ENCODE measurements at places on chromosomes 4 and X.
A peak's percentile ranks its signal among the peaks of the same experiment; 100 is the strongest.

DNA sequence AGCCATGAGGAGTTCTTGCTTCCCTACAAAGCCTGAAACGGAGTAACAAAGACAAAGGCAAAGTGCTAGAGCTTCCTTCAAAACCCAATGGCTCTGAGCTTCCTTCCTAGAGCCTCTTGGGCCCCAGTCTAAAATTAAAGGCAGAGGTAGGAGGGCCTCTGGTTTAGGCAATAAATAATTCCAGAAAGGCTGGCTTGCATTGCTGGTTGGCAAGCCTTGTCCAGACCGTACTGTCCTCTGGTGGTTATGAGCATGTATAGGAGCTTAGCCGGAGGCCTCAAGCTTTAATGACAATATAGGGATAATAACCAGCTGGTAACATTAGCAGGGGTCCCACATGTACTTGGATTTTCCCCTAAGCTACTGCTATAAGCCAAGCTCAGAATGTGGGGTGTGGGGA is 237.3 kb downstream of the AR start:
- no peak for DNase-seq

- DNase-seq, result peak; percentile 75
These were observed at the start of gene TCEAL9 for GRCh38 chrX:103356130-103356798. TSS of gene TCEAL9 (plus strand) at chrX:103356506. CDS start at chrX:103357685, 1,179 bp downstream.

DNA sequence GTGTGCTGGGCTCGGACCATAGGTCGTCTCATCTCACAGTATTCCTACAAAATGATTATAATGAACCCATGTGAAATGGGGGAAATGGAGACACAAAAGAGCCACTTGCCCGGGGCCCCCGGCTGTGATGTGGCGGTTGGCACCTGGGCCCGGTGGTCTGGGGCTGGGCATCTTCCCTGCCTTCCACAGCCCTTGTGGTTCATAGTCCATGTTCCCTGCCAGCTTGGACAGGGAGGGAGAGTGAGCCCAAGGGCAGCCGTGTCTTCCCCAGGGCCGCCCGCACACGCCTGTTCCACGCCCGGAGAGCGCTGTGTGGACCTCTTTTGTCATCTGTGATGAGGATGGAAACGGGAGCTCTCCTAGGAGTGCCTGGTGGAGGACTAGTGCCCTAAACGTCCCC is 5.2 kb downstream of the CPZ start:
- DNase-seq, result no peak

GRCh38 chr4:39030725-39031124 is 1.5 kb downstream of the TMEM156 start:
- no peak for DNase-seq

DNA sequence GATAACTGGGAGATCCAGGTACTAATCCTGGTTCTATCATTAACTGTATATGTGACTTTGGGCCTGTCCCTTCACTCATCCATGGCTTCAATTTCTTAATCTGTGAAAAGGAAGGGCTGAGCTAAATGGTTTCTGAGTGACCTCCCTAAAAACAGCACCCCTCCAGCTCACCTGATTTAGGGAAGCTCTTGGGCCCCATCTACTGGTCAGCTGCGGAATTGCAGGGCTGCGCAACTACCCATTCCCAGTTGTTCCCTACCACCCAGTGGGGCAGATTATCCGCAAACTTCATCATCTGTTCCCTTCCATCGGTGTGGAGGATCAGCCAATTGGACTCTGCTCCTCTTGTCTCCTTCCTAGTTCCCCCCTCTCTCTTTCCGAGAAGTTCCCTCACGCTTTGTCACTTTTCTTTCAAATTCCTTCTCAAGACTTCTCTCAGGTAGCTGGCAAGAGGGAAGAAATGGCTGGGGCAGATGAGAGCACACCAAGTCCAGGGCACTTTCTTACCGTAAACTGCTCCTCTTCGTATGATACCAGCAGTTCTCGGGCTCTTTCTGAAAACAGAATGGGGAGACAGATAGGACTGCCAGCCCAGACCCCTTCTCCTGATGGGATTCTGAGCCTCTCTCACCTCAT is 5.8 kb downstream of the LAS1L start:
- no peak for DNase-seq

- DNase-seq, result no peak
These were observed 6.6 kb downstream of the TADA2B start for GRCh38 chr4:7049739-7050138.

GRCh38 chrX:47316276-47317025 is 53.9 kb upstream of the ZNF157 start:
- peak; percentile 33 for DNase-seq

GRCh38 chr4:54779476-54780148 is 121.9 kb downstream of the KIT start:
- no peak for DNase-seq

DNA sequence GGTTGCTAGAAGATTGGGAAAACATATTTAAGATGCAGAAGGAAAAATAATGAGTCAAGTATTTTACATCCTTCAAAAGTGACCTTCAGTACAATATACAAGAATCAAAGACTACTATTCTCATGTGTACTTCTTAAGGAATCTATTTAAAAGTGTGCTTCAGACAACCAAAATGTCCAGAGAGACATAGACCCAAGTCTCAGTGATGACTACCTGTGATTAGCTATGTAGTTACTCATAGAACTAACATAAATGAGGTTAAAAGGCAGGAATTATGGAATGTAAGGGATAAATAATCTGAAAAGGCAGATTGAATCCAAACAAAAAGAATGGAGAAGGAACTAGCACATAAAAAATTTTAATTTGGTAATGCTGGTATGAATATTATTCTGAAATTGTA is 634.7 kb upstream of the FAM241A start:
- DNase-seq, result no peak

DNA sequence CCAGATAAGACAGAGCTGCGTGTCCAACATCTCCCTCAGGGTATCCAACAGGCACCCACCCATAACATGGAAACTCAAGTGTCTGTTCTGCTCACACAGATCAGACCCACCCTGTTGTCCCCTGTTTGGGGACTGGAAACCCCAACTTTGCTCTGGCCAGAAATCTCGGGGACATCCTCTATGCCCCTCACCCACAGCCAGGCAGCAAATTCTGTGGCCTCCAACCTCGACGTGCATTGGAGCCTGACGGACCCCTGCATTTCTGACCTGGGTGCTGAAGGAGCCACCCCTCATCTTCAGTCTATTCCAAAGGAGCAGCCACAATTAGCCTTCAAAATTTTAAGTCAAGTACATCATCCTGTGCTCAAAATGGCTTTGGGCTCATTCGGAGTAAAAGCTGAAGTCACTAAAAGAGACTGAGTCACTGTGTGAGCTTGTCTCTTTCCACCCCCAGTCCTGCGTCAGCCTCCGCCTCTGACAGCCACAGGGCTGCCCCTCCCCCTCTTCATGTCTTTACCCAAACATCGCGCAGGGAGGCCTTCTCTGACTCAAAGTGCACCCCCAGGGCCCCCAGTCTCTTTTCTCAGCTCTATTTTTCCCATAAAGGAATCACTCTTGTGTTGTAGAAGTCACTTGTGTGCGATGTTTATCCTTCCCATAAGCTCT is 24.4 kb upstream of the PDE6B start:
- no peak for DNase-seq

GRCh38 chr4:101451086-101451485 is 103.8 kb upstream of the PPP3CA start:
- no peak for DNase-seq

DNA sequence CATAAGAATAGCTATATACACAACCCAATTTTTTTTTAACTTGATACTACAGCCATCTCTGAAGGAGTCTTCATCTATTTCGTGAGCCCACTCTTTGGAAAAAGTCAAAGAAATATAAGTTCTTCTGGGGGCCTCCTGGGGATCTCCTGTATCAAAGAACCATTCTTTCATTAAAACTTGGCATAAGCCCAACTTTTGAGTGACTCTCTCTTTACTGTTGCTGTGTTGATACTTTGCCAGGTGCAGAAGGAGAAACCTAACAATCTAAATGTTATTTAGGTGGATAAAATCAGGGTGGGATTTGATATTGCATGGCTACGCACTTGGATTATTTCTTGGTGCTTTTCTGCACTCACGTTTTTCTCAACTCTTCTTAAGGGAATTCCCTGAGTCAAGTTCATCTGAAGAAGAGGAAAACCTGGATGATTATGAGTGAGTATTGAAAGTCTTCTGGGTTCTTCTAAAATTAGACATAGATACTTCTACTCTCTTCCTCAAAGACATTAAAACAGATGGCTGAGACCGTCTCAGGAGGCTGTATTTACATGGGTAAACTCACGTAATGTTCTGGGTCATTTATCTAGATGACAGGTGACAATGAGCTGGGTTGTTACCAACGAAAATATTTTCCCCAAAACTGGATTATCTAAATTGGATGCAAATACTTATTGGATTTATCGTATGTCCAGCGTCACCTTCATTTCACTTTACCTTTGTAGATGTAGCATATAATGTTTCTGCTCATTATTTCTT is 25.2 kb downstream of the BMX start:
- peak; percentile 32 for DNase-seq

DNA sequence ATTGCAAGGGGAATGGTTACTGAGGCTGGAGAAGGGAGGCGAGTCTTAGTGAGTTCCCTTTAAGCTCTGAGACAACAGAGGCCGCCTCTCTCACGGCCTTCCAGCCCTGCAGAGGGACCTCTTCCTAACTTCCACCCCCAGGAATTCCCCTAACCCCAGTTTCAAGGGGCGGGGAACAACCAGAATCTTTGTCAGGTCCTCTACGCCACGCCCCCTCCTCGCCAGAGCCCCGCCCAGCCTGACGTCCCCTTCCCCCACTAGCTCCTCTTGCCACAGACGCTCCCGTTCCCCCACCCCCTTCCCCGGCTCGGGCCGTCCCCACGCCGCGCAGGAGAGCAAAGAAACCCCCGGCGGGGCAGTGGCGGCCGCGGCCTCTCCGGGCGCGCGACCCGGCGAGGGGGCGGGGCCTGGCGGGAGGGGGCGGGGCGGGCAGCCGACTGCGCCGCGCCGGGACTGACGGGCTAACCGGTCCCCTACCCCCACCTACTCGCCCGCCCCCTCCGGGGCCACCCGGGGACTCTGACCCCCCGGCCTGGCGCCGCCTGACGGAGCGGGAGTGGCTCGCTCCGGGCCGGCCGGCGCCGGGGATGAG is 12.3 kb upstream of the TMEM156 start:
- no peak for DNase-seq

- no peak for DNase-seq
These were observed 389.7 kb upstream of the NR3C2 start for GRCh38 chr4:148831945-148832344.

DNA sequence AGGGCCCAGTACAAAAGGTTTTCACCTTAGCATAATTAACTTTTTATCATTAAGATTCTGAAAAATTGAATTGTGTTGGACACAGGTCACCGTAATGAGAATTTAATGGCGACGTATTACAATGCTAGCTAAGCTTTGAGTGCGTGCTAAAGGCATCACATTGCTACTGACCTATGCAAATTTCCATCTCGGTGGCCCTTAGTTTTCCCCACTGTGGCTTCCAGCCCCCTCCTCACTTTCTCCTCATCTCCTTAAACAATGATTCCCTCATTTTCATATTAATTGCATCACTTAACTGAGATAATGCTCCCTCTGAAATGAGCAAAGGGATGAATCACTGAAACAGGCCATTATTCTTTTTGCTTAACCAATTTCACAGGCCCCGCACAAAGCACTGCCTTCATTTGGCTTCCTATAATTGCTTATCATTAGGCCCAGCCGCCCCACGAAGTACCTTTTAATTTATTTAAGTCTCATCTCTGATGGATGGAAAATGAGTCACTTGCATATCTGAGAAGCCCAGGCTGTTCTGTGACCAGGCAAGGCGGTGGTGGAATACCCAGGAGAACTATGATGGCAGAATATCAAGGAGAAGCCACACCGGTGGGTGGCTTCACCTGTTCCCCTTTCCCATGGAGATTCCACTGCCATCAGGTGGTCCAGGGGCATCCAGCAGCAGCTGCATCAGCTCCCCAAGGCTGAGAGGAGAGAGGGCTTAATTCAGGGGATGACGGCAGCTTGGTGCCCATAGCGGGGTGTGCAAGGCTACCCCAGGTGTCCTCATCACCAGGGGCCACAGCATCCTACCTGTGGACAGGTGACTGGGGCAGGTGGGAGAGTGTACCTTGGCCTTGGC is 223.8 kb upstream of the BOD1L1 start:
- no peak for DNase-seq

GRCh38 chrX:48956728-48957414 is 536 bp downstream of the OTUD5 start:
- no peak for DNase-seq

- DNase-seq, result no peak
These were observed 2.1 kb upstream of the FAM9A start for GRCh38 chrX:8803326-8803725.

GRCh38 chr4:175263537-175263936 is 345.4 kb downstream of the ADAM29 start:
- DNase-seq, result no peak

- DNase-seq, result no peak
These were observed 238.2 kb upstream of the MAD2L1 start for GRCh38 chr4:120304801-120305200.

- DNase-seq, result no peak
These were observed 435.8 kb downstream of the SPRY1 start for GRCh38 chr4:123832173-123833026.

GRCh38 chr4:23279377-23279986 is 586.7 kb downstream of the GBA3 start:
- DNase-seq, result no peak

GRCh38 chr4:137981277-137981676 is 260.9 kb downstream of the SLC7A11 start:
- no peak for DNase-seq

GRCh38 chrX:2664502-2664901 is 26.6 kb upstream of the CD99 start:
- DNase-seq, result no peak

GRCh38 chrX:48827654-48827968 is 1.3 kb downstream of the ERAS start:
- no peak for DNase-seq

DNA sequence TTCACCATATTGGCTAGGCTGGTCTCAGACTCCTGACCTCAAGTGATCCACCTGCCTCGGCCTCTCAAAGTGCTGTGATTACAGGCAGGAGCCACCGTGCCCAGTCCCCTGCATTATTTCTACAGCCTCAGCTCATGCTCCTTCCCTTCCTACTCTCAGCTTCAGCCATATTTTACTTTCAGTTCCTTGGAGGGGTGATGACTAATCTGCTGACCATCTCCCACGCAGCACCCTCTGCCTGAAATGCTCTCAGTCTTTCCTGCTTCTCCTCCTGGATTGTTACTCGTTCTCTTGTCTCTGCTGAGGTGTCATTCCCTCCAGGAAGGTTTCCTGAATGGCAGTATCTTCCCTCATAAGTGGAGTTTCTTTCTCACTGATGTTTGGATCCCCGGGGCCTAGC is 63.3 kb downstream of the MOSPD2 start:
- no peak for DNase-seq

- peak; percentile 35 for DNase-seq
These were observed at the start of gene NMU for GRCh38 chr4:55635741-55636655. TSS of gene NMU (minus strand) at chr4:55636298. CDS start at chr4:55636192, 106 bp downstream.

Data from DMS79 treated with DMSO at 0.1 percent for 48 hours (cell line).